ENCODE measurements at places on chromosomes 1 and 21. TPM values are rescaled to one million over a fixed set of nuclear protein-coding genes. Genes with fewer than 3 reads are reported as not detected.

The PDZK1 gene
- 5.3 TPM for total RNA-seq

DNA sequence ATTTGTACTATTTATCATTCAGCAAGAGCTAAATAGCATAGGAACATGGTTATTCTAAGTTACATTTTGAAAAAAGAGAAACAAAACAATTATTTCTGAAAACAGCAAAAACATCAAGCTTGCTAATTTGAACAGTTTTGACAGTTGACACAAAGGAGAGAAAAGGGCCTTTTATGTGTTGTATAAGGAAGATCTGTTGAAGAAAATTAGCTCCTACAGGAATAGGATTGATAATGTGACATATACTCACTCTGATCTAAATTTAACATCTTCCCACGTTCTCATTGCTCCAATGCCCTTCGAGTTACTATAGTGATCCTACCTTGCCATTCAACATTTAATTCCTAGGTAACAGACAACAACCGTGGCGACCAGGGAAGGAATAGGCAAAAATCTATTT, 61.4 kb upstream of the BTG3 start:
- DNase-seq, result no peak

The MAB21L3 gene
- total RNA-seq, result not detected

The S100A7 gene
- total RNA-seq, result not detected

The OR2L8 gene
- not detected for total RNA-seq

GRCh38 chr1:90340606-90341005, 345.7 kb downstream of the ZNF326 start:
- no peak for DNase-seq

All from RPMI7951 (cell line).